GM23248 (cell line): ENCODE measurements at places on chromosomes 5 and 9. TPM values are rescaled to one million over a fixed set of nuclear protein-coding genes. Genes with fewer than 3 reads are reported as not detected.

DNA sequence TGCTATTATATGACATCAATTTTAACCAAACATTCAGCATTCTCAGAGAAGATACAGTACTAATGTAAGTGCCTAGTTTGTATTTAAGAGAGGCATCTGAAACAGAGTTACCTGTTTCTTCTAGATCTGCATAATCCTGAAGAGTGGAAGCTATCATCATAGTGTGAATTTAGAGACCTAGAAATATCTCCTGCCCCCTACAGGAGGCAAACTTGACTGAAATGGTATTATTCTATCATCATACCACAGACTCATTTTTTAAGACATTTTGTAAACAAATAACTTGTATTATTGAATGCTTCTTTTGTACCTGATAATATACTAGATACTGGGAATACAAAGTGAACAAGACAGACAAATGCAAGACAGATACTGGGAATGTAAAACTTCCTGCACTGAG lies 216.8 kb upstream of the RPS23 start:
- DNase-seq, result peak; percentile 33

GRCh38 chr9:135567311-135567710 lies 5.8 kb downstream of the PAEP start:
- DNase-seq, result no peak

DNA sequence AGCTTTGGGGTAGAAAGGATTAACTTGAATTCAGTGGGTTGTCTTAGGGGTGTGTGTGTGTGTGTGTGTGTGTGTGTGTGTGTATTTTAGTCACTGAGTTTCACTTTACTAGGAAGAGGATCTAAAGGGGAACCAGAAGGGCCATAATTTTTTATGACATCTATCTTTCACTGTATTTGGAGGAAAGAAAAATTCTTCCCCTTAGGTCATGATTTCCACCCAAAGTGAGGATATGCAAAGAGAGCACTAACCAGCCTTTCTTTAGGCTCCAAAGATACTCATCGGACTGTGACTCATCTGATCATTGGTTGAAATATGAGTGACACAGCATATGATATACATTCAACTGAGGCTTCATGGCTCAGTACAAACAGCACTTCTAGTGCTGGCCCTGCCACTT lies 75.2 kb upstream of the RASGRF2 start:
- peak; percentile 9 for DNase-seq

- no peak for DNase-seq
Observed at GRCh38 chr9:124768334-124768733, 2.8 kb downstream of the NR6A1 start.

- peak; percentile 55 for DNase-seq
Observed at GRCh38 chr5:72509401-72509800, 2.2 kb upstream of the ZNF366 start.

Gene DNAI1
- total RNA-seq, result not detected in 2 replicates

Gene CATSPER3
- total RNA-seq, result 0.11 TPM in 1 of 2 replicates, not detected in the other

Gene JAKMIP2
- not detected in 2 replicates for total RNA-seq

Gene RAD50
- 17.7 and 21.5 TPM in 2 replicates for total RNA-seq

DNA sequence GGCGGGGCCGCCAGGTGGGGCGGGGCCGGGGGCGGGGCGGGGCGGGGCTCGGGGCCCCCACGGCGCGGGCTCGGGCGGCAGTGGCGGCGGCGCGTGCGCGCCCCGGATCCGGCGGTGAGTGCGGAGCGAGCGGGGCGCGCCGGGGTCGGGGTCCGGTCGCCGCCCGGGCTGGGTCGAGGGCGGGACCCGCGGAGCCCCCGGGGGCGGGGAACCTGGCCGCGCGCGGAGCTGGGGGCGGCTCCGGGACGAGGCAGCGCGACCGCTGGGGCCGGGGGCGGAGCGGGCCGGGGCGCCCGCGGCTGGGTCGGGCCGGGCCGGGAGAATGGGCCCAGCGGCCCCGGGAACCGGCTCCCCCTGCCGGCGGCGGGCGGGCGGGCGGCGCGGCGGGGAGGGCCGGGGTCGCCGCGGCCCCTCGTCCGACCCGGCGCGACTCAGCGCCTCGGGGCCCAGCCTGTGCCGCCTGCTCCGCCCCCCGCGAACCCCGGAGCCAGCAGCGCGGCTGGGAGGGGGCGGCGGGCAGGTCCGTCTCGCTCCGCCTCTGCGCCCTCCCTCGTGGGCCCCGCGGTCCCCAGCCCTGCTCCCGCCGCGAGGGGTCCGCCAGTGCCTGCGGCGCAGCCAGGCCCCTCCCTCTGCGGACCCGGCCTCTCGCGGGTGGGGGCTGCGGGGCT lies 3.1 kb downstream of the EGFL7 start:
- DNase-seq, result peak; percentile 36

GRCh38 chr9:36914212-36914577 lies 119.9 kb downstream of the PAX5 start:
- no peak for DNase-seq

DNA sequence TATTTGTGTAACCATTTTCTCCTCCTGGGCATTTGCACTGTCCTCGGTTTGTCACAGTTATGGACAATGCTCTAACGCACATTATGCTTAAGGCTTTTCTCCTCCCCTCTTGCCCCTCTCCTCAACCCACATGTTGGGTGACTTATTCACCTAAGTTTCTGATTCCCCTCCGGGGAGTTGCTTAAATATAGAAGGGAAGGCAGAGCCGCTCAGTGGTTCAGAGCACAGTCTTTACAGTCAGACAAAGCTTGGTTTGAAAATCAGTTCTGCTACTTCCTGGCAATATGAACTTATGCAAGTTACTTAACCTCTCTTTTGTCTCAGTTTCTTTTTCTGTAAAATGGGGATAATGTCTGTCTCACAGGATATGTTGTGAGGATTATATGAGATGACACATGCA lies 41.2 kb upstream of the SPRY4 start:
- no peak for DNase-seq

GRCh38 chr5:172667786-172668593 lies 26.9 kb downstream of the NEURL1B start:
- DNase-seq, result no peak

GRCh38 chr5:138541511-138542179 lies 1.4 kb downstream of the ETF1 start:
- peak; percentile 42 for DNase-seq

DNA sequence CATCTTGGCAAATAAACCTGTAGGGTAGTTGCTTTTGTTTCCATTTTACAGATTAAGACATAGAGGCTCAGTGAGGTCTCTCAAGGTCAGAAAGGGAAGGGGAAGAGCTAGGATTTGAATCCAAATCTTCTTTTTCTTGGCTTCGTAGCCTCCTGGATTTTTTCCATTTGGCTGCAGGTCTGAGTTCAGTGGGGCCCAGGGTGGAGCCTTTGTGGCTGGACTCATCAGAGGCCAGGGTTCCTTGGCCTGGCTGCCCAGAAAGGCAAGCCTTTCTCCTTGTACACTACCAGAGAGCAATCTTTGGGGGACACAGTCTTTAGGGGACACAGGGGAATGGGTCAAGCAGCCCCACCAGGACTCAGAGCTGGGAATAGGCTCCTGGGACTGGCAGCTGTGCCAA lies 10.5 kb upstream of the TRAF1 start:
- DNase-seq, result no peak

DNA sequence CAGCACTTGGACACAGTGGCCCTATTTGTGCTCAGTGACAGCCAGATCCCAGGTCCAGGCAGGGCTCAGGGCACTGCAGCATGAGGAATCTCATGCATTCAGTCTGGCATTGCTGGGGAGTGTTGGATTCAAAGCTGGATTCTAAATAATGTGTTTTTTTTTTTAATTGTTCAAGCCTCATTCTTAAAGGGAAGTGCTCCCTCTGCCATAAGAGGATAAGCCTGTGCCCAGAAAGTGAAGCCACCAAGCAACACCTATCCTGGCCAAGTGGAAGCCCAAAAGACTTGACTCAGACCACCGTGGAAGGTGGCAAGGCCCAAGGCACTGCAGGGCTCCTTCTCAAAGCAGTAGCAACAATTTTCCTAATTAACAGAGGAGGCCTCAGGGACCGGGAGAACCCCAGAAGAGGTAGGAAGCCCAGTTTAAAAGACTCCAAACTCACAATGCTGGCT lies 135.6 kb downstream of the ACTL7B start:
- no peak for DNase-seq

Gene RPL7A
- total RNA-seq, result 1,262 and 1,382 TPM in 2 replicates

- no peak for DNase-seq
Observed at GRCh38 chr5:119059740-119060255, 11.1 kb upstream of the DMXL1 start.

DNA sequence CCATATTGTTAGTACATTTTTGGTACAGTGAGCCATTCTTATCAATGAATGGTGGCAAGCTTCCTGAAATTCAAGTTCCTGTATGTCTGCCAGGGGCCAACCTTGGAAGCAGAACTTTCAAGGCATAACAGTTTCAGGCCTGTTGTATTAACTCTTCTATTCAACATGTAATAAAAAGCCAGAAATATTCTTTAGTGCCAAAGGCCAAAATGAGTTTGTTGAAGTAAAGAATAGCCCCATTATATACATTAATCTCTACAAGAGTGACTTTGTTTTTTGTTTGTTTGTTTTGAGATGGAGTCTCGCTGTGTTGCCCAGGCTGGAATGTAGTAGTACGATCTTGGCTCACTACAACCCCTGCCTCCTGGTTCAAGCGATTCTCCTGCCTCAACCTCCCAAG lies 321.3 kb downstream of the KDM4C start:
- DNase-seq, result no peak

- DNase-seq, result peak; percentile 30
Observed at GRCh38 chr5:36300191-36300926, 1.3 kb downstream of the RANBP3L start.

- peak; percentile 83 for DNase-seq
Observed at GRCh38 chr5:1564182-1564748, 40.5 kb upstream of the LPCAT1 start.

Gene IRX4
- not detected in 2 replicates for total RNA-seq

GRCh38 chr9:22228542-22228941 lies 218.1 kb upstream of the DMRTA1 start:
- DNase-seq, result peak; percentile 51

Gene OSMR
- 52.5 and 70.8 TPM in 2 replicates for total RNA-seq

GRCh38 chr5:115309751-115310370 lies 13.4 kb upstream of the CCDC112 start:
- DNase-seq, result peak; percentile 61

Gene CER1
- total RNA-seq, result not detected in 2 replicates

- no peak for DNase-seq
Observed at GRCh38 chr5:139912804-139913203, 117.2 kb downstream of the PSD2 start.

- no peak for DNase-seq
Observed at GRCh38 chr9:3956899-3957298, 343.0 kb downstream of the GLIS3 start.

DNA sequence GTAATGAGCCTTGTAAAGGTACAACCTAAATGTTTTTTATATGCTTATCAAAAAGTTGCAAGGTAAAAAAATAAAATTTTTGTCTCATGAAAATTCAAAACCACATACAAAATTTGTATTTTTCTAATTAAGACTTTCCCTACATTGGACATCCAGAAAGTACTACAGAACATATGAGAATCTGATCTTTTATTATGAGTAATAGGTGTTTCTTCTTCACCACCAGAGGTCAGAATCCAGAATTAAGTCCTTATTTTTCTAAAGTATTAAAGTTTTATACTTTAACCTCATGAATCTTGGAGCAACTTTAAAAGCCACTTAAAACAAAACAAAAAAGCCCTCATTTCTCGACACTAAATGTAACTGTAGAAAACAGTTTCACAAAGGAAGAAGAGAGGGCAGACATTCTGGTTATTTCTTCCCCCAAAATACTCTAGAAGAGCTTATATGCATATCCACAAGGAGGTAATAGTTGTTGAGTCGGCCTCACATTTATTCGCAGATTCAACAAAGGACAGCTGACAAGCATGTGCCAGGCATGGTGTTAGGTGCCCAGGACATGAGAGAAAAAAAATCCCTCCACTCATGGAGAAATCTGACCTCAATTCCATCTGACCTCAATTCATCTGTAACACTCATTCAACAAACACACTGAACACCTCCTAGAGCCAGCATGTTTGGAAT lies 69.3 kb downstream of the MLLT3 start:
- peak; percentile 53 for DNase-seq

GRCh38 chr9:134059661-134060395 lies 8.0 kb downstream of the BRD3 start:
- DNase-seq, result no peak
